Central memory CD4-positive, alpha-beta T cell (primary cell): ENCODE measurements at places on chromosomes 7 and 10.

- DNase-seq = no peak
Observed at GRCh38 chr7:143408252-143408685, 387 bp downstream of the EPHA1 start.

GRCh38 chr10:13376297-13376696 lies 28.2 kb upstream of the SEPHS1 start:
- no peak for DNase-seq

DNA sequence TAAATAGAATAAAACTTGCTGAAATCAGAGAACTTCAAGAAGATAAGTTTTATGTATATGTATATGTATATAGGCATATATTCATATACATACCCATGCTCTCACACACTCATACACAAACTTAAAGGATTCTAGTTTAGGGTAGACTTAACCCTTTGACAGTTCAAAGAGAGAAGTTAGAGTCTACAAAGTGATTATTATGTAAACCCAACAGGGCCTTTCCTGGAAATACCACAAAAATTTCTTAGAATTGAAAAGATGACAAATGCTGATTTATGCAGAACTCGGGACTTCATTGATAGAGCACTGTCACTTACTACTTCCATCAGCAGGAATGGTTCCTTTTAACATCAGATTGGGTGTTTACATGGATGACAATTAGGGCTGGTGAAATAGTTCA lies 763.5 kb downstream of the AUTS2 start:
- DNase-seq = no peak

DNA sequence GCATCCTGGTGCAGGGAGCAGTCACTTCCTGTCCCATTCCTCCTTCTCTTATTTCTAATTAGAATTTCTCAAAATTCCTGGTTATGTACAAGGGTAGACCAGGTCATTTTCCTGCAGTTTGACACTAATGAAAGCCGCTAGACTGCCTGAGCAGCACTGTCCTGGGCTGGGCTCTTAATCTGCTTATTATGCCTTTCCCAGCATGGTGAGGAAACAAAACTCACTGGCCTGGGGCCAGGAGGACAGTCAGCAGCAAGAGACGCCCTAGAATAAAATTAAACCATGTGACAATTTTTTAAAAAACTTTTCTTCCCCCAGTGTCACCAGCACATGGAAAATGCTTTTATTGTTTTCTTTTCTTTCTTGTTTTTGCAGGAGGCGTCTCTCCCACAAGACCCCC lies 647.5 kb downstream of the TYW1 start:
- no peak for DNase-seq

DNA sequence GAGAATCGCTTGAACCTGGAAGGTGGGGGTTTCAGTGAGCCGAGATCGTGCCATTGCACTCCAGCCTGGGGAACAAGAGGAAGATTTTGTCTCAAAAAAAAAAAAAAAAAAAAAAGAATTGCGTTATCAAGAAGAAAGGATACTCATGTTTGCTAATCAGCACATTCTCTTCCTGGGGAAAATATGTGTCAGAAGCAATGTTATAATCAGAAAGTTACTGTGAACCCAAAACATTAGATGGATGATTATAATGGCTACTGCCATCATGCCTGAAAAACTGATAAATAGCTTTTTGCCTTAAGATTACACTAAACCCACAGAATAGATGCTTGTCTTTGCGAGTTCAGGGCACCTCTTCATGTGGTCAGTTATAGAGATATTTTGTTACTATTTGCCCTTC lies 24.3 kb upstream of the GNAI1 start:
- no peak for DNase-seq

DNA sequence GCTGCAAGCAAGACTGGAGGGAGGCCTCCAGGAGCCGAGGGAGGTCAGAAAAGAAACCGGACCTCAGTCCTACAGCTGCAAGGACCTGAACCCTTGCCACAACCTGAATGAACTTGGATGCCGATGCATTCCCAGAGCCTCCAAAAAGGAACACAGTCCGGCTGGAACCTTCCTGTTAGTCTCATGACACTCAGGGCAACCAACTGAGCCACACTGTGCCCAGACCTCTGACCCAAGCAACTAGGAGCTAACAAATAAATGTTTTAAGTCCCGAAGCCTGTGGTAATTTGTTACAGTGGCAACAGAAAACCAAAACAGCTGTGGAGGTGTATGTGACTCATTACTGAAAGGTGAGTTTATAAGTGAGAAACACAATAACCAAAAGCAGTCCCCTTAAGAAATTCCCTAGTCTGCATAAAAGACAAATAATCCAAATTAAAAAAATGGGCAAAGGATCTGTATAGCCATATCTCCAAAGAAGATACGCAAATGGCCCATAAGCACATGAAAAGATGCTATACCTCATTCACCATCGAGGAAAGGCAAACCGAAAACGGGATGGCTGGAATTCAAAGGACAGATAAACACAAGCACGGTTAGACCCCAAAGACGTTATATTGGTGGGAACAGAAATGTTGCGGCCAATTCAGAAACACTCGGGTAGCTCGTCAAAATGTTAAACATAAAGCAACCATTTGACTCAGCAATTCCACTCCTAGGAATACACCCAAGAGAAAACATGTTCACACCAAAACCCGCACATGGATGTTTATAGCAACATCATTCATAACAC lies 24.8 kb downstream of the GNA12 start:
- DNase-seq = no peak

GRCh38 chr7:7918736-7919448 lies 49.7 kb upstream of the GLCCI1 start:
- no peak for DNase-seq

GRCh38 chr7:25288556-25289307 lies 60.4 kb upstream of the NPVF start:
- DNase-seq = no peak

DNA sequence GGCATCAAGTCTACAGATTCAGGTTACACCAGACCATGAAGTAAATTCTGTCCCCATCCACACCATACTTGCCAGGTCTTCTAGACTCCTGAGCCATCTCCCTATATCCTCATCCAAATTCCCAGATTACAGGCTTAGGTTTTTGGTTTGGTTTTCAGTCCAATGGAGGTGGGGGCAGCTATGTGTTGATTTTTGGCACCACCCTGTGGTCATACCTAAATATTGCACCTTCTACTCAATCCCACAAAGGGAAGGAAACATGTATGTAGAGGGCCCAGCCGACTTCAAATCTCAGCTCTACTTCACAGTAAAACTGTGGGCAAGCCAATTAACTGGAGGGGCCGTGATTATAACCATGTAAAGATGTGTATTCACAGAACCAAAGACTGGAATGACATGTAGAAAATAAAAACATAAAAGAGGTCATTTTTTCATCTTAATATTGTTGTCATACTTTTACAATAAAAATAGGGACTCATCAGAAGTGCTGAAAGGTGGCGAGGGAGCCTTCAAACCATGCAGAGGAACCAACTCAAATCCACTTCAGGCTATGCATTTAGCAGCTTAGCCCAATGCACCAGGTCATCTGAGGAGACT lies 19.8 kb downstream of the ERCC6 start:
- peak; percentile 25 for DNase-seq

DNA sequence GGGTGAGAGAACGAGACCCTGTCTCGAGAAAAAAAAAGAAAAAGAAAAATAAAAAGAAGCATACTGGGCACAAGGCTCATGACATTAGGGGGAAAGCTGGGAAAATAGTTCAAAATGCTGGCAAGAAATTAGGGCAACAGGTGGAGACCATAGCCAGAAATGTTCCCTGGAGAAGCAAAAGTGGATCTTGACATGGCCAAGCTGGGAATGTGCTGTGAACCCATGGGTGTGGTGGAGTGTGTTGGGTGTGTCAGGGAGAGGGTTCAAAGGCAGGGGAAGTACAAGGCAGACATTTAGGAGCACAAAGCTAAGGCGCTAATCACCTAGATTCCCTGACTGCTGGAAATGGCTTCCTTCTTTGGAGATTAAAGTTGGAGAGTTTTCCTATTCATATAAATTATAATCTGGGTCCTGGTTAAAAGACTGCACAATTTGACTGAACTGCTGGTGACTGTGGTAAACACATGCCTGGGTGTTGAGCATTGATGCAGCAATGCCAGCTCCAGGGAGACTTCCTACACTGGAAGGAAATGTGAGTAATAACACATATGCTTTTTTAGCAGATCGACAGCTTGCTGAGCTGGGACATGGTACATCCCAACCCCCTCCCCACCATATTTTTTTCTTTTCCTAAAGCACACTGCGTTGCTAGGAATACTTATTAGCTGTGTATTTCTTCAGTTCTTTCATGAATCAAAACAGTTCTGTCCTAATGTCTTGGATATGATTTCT lies 70.1 kb upstream of the ARHGAP21 start:
- DNase-seq = no peak

GRCh38 chr7:115680921-115681320 lies 349.6 kb downstream of the TFEC start:
- no peak for DNase-seq

DNA sequence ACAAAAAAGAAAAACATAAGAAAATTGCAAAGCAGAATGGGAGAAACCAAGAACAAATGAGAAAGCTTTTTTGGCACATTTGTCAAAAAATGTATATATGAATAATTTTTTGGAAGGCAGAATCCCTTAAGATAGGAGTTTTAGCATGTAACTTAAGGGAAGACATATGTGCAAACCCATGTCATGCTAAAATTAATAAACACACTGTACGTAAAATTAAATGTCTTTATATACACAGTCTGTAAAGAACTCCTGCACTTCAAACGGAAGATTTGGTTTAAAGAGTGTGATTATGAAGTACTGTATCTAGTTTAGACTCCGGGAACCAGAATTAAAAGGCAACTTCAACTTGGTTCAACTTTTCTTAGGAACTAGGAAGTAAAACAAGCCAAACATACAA lies 369.9 kb upstream of the TEX47 start:
- no peak for DNase-seq

GRCh38 chr7:108452707-108453106 lies 3.5 kb downstream of the NRCAM start:
- DNase-seq = no peak

DNA sequence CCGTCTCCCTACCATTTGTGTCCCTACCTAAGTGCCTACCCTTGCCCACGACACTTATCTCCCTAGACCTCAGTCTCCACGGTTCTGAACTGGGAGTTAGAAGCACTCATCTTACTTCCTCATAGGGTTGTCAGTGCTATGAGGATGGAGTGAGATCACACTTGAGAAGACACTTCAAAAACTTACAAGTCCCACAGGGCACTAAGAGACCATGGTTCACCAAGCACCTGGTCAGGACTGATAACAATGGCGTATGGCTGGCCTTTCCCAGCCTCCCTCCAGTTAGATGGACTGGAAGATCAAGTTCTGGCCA lies 43.2 kb downstream of the KCNMA1 start:
- DNase-seq = no peak

DNA sequence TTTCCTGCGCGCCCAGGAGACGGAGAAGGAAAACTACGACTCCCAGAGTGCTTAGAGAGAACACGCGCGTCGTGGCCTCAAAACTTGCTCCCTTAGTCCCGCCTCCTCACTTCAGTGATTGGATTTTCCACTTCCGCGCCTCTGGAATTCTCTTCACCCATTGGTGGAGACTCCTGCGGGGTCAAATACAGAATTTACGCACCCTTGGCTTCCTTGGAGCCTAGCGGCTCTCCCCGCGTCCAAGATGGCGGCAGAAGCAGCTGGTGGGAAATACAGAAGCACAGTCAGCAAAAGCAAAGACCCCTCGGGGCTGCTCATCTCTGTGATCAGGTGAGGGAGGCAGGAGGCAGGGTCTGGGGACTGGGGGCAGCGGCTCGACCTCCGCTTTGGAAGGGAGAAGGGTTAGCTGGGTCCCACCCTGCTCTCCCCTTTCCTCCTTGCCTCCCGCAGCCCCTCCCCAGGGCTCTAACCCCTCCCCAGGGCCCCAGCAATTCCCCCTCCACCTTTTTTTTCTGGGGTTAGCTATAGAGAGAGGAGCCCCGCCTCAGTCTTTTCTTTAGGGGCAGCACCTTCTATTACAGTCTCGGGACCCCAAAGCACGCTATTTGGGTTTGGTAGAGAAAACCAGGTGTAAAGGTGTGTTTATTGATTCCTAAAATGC lies at the start of gene EXOC4:
TSS of gene EXOC4 (plus strand) at position 221 of the 661 bp plus-strand sequence.
- DNase-seq = peak; percentile 97

DNA sequence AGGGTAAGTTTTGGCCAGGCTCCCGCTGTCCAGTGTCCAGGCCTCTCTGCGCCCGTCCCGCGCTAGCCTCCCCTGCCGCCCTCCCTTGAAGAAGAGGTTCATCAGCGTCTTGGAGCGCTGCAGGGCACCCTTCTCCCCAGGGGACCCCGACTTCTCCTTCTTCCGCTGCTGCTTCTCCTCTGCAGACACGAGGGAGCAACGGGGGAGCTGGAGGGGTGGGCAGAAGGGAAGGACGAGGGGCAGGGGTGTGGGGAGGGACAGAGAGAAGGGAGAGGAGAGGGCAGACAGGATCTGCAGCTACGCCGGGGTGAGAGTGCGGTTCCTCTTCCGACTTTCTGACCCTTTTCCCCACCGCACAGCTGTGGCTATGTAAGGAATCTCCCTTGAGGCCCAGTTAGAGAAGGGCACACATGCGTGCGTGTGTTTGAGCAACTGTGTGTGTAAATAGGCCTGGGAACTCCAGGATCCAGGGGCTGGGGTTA lies 12.8 kb downstream of the PDZD7 start:
- DNase-seq = no peak

- DNase-seq = no peak
Observed at GRCh38 chr7:40598915-40599314, 464.1 kb downstream of the SUGCT start.

- DNase-seq = no peak
Observed at GRCh38 chr7:108308903-108309302, 147.3 kb downstream of the NRCAM start.

GRCh38 chr10:31025142-31025541 lies 6.5 kb downstream of the ZNF438 start:
- DNase-seq = no peak

DNA sequence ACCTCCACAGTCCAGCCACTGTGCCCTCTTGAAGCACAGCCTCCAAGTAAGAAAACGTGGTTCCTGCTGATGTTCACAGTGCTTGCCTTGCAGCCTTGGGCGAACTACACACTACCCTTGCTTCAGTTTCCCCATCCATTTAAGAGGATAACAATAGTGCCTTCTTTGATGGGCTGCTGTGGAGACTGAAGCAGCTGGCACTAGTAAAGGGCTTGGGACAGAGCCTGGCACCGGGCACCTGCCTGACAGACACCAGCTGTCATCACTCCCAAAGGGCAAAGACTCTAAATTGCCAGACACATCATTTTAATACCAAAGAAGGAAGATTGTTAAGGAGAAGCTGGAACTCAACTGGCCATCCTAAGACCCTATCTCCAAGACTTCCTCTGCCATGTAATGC lies 3.1 kb upstream of the C10orf90 start:
- DNase-seq = no peak

DNA sequence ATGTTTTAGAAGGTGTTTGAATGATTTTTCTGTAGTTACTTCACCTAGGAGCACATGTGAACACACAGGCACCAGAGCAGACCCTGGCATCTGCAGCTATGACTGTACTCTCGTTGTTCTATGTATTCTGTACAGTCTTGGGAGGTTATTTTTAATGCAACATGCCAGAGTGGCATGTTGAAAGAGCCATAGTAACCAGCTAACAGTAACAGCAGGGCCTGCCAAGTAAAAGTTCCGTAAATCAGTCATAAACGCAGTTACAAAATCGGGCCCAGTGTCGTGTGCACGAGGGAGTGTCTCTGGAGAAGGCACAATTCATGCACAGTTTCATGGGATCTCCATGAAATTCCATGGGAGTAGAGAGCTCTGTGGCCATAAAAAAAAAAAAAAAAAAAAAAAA lies 108.3 kb upstream of the CDK6 start:
- no peak for DNase-seq
